ENCODE measurements at places on chromosomes 5 and 9. TPM values are rescaled to one million over a fixed set of nuclear protein-coding genes. Genes with fewer than 3 reads are reported as not detected.

DNA sequence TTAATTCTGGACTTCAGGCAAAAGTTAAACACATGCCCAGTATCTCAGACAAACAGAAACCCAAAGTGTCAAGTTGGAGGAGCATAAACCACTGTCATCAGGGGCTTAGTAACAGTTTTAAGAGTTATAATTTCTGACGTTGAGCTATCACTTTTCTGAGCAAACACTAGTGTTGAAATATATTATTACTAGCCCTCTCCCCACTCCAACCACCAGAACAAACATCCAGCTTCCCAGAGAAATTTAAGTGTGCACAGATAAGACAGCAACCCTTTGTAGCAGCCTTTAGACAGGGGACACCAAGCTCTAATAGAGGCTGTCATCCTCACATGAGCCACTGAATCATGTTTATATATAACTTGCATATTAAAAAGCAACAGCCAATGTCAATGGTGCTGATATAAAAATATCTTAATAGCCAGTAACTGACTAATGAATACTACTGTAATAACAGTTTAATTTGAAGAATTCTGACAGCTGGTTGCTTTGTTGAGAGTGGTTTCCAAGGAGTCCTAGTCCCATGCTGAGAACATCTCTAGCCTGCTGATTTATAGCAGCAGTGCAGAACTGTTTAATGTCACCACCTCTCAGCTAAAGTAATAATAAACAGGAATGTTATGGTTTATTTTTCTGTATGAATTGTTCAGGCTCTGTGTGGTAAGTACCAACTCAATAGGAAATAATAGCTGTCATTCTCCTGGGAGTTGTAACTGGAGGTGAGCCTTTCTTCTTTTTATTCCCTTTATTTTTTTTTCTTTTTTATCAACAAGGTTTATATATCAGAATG is 528.7 kb upstream of the ZNF608 start:
- no peak for DNase-seq

GRCh38 chr5:33371660-33372059 is 69.1 kb upstream of the TARS1 start:
- DNase-seq, result no peak

- DNase-seq, result no peak
These were observed 40.5 kb downstream of the C9orf50 start for GRCh38 chr9:129580211-129580915.

GRCh38 chr5:172556262-172556661 is 84.8 kb upstream of the NEURL1B start:
- no peak for DNase-seq

GRCh38 chr5:97929383-97929782 is 746.3 kb upstream of the RIOK2 start:
- DNase-seq, result no peak

DNA sequence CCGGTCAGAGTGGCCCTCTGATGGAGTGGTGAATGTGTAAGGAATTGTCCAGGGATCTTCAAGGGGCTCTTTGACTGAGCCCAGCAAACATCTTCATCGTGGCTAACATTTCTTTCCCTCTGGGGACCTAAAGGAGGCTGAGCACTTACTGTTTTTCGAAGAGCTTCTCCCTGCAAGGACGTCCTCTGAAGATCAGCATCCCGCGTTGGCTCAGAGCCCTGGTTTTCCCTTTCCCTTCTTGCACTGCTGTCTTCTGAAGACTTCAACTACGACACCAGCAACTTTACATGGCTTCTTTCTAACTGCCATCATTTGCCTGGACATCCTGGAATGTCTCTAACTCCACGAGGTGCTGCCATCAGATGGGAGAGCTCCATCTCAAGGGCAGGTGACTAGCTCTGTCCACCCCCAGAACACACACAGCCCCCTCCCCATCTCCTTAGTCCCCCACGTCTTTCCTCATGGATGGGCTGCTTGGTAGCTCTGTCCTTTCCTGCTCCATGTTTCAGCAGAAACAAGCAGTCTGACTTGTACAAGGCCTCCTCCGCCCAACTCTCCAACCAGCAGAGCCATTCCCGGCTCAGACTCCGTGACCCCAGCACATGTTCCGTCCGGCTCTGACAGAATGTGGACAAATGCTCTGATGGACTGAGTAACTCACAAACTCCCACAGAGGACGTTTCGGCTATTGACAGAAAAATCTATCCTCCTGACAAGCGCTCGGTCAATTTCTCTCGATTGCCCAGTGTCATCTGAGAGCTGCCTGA is 17.1 kb downstream of the SHB start:
- no peak for DNase-seq

DNA sequence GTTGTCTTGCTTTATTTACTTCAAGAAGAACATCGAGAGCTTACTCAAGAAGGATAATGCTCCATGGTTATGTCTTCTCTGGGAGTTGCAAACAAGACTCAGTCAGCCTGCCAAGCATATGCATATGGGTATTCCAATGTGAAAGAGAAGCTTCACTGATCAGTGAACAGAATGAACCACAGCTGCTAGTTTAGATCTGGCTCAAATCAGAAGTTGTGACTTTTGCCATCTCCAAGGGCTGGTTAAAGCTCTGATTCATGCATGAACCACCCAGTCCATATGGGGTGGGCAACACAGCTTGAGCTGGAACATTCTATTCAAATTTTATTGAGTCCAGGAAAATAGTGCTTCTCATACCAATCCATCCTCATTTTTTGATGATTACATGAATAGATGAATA is 50.0 kb downstream of the ATPSCKMT start:
- no peak for DNase-seq

DNA sequence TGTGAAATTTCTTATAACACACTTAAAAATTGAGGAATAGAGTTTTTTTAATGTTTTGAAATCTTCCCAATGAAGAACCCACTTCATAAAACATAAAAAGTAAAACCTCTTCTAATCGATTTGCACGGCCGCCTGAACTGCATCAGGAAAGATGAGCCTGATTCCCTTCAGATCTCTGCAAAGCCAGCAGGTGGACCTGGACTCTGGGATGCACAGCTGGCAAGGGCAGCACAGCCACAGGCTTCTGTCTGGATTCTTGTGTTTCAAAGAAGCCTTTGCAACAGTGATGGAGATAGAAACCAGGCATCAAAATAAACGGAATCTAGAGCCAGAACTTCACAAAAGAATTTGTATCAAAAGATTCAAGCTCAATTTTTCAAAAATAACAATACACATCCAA is 36.0 kb upstream of the SPATA31C2 start:
- DNase-seq, result no peak

GRCh38 chr5:154236-154635 is 37.1 kb upstream of the LRRC14B start:
- DNase-seq, result no peak

DNA sequence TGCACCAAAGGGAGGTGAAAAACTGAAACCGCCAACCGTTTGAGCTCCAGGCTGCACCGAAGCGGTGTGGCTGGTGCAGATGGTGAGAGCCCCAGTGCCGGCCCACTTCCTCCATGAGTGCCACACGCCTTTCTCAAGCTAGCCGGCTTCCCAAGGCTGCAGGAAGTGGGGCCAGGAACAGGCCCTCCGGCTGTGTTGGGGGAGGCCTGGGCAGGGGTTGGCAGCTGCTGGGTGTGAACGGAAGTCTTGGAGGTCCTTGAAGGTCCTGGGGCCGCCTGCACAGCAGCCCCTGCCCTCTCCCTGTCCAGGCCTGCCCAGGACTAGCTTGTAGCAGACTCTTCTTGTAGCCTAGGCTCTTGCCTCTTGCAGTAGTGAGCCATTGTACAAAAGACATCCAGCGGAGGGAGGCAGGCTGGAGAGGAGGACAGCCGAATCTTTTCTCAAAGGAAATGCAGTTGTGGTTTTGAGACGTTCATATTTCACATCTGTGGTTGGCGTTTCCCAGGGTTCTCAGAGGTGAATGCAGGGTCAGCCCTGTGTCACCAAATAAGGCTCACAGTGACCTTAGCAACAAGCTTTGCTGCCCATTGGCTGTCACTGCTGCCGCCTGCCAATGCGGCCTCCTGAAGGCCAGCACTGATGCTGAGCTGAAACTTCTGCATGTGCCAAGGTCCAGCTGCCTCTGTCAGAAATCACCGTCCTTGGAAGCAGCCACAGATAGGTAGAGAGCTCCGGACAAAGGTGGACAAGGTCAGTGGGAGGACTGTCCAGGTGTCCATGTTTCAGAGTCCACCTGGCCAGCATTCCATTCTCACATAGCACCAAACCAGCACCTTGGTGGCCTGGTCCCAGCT is 23.9 kb downstream of the IRF1 start:
- DNase-seq, result no peak

- DNase-seq, result peak; percentile 91
These were observed 835 bp downstream of the MCIDAS start for GRCh38 chr5:55226027-55226933.

GRCh38 chr9:131628459-131629225 is 83.3 kb downstream of the PRRT1B start:
- DNase-seq, result no peak

DNA sequence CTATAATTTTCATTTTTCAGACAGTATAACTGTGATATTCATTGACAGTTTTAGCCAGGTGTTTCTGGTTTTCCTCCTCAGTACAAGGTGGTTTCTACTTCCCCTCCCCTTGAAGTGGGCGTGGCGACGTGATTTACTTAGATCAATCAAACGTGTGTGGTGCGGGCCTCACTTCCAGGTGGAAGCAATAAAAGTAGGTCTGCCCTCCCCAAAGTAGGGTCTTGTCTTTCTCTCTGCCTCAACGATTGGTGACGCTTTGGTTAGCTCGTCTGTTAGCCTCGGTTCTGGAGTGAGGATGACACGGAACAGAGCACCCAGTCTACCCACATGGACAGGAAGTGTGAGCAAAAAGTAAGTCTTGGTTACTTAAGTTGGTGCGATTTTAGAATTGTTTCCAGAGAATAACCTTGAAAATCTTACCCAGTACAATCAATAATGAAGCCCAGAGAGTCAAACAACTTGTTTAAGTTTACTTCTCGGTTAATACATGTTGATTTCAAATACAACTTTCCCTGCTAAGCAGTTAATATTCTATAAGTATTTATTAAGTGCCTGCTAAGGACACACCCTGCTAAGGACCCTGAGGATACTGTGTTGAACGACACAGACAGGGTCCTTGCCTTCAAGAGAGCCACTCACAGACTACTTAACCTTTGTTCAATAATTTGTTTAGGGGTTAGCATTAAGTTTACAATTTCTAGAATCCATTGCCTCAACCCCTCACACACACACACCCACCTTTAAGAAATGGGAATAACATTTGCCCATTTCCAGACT is 48.4 kb downstream of the COX7C start:
- peak; percentile 75 for DNase-seq

DNA sequence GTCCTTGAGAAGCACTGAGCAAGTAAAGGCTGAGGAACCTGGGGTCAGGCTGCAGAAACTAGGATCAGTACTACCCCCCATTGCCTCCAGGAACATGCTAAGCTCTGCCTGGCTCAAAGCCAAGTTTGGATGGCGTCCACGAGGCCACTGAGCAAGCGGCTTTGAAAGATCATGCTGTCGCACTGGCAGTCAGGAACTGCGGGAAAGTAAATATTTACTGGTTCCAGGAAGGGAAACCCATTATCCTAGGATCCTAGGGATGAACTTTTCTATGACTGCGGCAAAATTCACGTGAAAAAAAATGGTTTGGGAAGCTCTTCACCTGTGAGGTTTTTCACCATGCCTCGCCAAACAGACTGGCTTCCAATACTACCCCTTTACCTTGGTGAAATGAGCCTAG is 75.3 kb upstream of the PJA2 start:
- no peak for DNase-seq

DNA sequence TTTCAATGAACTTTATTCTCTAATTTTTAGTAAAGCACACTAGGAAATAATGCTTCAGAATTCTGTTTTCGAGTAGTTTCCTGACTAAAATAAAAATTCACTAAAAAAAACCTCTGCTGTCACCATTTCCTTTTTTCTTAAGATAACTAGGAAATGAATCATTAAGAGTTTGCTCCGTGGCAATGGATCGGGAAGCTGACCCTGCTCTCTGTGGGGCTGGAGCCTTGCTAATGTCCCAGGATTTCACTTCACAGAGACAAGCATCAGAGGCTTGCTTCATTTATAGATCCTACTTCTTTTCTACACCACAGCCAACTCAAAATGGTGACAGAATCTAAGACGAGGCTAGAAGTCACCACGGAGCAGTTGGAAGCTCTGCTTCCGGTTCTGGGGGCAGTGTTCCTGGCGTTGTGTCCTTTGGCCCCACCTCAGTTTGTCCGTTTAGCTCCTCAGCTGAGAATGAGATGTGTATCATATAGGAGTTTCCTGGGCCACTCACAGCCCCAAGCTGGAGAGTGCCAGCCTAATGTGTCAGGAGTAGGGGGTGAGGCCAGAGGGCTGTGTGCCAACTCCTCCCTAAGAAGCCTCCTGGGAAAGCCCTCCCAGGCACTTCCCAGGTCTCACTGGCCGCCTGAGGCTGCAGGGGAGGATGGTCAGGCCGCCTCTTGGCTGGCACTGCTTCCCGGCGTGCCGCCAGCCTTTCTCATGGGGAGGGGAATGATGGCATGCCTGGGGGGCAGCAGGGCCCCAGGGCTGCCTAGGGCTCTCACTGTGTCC is 19.6 kb downstream of the TENT4A start:
- no peak for DNase-seq

- DNase-seq, result peak; percentile 96
These were observed 138.0 kb upstream of the EFNA5 start for GRCh38 chr5:107808671-107809137.

DNA sequence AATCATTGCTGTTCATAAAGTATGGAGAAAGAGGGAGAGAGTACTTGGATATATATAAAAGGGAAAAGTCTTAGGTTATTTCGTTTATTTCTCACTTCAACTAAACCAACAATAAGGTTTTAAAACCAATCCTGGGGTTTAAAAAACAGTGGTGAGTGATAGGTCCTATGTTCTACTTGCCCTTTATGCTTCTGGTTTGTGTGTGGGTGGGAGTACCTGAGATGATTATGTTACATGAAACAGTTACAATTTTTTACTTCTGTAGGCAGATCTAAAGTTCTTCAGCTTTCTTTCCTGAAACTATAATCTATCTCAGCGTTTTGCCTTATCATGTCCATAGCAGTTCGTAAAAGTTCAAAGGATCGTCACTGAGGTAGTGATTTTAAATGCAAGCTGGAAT is 49.2 kb downstream of the STX17 start:
- no peak for DNase-seq

SHB gene
- 14.0 TPM for total RNA-seq

EQTN gene
- total RNA-seq, result 0.24 TPM

BRINP1 gene
- total RNA-seq, result 33.5 TPM

GPR150 gene
- total RNA-seq, result not detected

PFN3 gene
- not detected for total RNA-seq

DMGDH gene
- total RNA-seq, result 0.52 TPM

FANCG gene
- 56.2 TPM for total RNA-seq

ARID3C gene
- total RNA-seq, result 0.49 TPM

KIAA0825 gene
- total RNA-seq, result 1.7 TPM

RNF183 gene
- not detected for total RNA-seq

ERCC8 gene
- 40.0 TPM for total RNA-seq
